ENCODE measurements at places on chromosomes 5 and 9. TPM values are rescaled to one million over a fixed set of nuclear protein-coding genes. Genes with fewer than 3 reads are reported as not detected.

Gene TAS2R1
- polyA plus RNA-seq: not detected

Gene BNC2
- polyA plus RNA-seq: 8.2 TPM

DNA sequence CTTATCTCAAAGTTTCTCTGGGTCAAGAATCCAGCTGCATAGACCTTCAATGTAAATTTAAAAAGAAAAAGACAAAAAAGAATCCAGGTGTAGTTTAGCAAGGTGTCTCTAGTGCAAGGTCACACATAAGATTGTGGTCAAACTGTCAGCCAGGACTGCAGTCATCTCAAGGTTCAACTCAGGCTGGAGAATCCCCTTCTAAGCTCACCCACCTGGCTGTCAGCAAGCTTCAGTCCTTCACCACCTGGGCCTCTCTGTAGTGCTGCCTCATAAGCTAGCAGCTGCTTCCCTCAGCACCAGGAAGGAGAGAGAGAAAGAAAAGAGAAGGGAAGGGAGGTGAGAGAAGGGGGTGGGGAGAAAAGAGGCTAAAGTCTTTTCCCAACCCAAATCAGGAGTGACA, 146.7 kb downstream of the ACTL7B start:
- no peak for DNase-seq

DNA sequence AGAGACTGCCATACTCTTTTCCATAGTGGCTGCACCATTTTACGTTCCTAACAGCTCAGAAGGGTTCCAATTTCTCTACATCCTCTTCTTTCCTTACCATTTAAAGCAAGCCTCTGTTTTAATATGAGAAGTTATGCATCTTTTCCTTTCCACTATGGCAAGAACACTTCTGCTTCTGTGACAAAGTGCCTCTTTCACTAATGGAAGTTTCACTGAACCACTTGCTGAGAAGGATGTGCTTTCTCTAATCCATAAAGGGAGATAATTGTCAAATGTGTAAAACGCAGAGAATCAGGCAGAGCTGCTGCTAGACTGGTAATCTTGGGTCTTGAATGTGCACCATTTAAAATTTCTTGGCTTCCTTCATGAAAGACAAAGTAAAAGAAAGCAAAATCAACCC, 131.6 kb downstream of the PJA2 start:
- DNase-seq: no peak

DNA sequence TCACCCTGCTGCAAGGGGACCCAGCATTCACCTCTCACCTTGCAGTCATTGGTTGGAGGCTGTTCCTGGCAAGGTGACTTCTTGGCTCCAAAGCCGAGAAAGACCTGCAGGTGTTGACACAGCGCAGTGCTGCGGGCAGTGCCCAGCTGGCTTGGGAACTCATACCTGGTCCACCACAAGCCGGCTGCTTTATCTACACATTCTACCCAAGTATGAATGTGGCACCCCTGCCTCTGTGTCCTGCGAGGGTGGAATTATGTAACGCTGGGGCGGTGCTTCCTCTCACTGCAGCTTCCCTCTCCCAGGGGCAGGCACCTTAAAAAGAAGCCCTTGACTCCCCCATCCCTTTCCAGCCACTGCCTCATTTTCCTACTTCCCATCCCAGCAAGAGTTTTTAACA, 2.5 kb upstream of the ZMYND19 start:
- DNase-seq: no peak
